Motor neuron (in vitro differentiated cells): ENCODE measurements at places on chromosomes 1 and 21. TPM values are rescaled to one million over a fixed set of nuclear protein-coding genes. Genes with fewer than 3 reads are reported as not detected.
A peak's percentile ranks its signal among the peaks of the same experiment; 100 is the strongest.

DNA sequence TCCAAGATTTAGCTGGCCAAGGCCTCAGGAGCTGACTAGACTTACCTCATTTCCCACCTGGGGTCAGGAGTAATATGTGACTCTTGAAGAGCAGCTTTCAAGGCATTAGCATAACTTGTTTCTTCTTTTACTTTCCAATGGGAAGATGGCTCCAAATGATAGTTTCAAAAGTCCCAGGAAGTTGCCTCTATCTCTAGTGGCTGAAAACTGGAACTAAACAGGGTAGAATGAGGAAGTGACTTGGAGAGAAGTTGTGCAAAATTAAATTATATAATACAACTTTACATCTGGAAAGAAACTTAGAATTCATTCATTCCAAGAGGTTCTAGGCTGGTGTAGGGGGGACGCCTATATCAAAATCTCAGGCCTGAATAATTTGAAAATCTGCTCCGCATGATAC lies 250.1 kb upstream of the FMN2 start:
- ATAC-seq = no peak

GRCh38 chr1:112402682-112403643 lies 6.9 kb downstream of the CTTNBP2NL start:
- ATAC-seq = no peak

DNA sequence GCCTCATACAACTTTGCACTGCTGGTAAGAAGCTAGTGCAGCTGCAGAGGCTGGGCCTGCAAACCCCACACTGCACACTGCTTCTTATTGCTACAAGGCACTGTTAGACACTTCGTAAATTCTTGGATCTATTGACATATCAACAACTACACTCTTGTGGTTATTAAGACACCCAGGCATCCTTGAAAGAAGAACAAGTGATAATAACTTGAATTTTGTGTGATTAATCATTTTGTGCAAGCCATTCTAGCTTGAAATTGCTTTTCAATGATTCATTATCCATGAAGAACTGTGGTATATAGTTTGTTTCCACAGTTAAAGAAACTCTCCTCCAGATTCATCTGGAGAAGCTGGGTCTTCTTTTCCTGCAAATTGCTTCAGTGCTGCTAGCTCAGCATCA lies 33.7 kb upstream of the IFI44L start:
- no peak for ATAC-seq

DNA sequence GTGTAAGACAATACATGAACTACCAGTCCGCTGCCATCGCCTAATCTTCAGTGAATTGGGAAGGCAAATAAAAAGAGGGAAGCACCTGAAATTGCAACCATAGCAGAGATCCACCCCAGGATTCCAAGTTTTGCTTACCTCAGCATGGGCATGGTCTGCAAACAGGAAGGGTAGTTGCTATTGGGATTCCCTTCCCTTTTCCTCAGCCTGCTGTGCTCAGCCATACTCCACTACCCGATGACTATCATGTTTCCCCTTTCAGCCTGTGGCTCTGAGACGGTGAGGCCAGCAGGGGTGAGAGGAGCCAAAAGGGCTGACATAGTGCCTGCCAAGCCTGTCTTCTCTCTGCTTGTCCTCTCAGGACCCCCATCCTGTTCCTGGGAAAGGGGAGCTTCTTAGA lies 64.2 kb downstream of the GPR137B start:
- peak; percentile 60 for ATAC-seq

DNA sequence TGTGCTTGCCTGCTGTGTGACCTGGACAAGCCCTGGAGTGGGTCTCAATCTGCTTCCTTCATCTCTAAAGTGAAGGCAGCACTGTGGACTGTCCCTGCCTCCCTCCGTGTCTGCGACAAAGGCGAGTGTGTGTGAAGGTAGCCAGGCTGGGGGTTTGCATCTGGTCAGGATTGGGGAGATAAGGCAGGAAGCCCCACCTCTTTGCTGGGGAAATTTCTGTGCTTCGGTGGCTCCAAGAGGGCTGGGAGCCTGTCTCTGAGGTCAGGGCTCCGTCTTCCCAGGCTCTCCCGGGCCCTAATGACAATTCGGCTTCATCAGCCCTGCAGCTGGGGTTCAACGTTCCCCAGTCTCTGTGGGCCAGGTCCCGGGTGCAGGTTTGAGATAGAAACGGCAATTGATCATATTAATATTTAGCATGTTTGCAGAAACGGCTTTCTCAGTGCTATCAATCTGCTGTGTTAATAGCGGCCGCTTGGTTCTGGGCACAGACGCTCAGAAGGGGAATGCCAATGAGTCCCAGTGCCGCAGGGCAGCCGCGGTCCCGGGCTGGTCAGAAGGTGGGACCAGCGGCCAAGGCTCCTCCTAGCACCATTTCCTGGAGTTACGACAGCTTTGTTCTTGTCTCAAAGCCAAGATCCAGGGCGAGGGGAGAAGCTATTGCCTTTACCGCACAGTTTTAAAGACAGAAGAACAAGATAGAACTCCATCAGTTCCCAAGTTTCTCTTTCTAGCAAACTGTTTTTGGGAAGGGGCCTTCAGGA lies 105.7 kb downstream of the PRDM16 start:
- no peak for ATAC-seq

- ATAC-seq = no peak
These were observed 23.1 kb upstream of the FMOD start for GRCh38 chr1:203373991-203374390.

GRCh38 chr21:26067836-26068594 lies 102.6 kb downstream of the APP start:
- ATAC-seq = peak; percentile 72

GRCh38 chr1:183470961-183471742 lies 1.1 kb upstream of the SMG7 start:
- peak; percentile 70 for ATAC-seq

DNA sequence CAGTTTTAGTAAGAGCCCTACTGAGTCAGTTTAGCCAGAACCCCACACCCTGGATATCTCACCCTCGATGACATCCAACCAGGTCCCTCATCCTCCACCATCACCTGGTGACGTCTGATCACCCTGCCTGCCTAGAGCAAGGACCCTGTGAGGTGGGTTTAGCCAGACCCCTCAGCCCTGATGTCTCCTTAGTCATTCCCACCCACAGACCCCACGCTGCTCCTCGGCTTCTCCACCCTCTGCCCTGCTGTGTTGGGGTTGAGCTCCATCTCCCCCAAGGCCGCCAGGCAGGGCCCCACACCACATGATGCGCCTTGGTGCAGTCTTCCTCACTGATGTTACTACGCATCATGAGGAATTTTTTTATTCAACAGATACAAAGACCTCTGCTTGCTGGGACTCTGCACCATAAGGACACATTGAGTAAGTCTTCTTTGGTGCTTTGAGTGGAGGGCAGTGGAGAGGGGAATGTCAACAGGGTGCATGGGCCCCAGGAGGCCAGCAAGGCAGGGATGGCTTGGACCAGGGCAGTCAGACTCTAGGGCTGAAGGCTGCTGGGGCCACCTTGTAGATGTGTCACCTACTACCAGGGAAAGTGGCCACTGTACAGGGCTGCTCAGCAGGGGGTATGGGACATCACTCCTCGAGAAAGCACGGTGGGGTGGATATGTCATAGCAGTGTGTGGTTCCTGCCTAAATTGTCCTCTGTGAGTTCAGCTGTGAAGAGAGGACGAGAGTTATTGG lies 1.7 kb upstream of the IBA57 start:
- no peak for ATAC-seq

GRCh38 chr1:8905582-8906191 lies 27.2 kb upstream of the ENO1 start:
- no peak for ATAC-seq

GRCh38 chr1:43031316-43032203 lies 72.9 kb upstream of the SLC2A1 start:
- no peak for ATAC-seq

- ATAC-seq = peak; percentile 83
These were observed 6.5 kb upstream of the GLRX2 start for GRCh38 chr1:193111641-193112090.

DNA sequence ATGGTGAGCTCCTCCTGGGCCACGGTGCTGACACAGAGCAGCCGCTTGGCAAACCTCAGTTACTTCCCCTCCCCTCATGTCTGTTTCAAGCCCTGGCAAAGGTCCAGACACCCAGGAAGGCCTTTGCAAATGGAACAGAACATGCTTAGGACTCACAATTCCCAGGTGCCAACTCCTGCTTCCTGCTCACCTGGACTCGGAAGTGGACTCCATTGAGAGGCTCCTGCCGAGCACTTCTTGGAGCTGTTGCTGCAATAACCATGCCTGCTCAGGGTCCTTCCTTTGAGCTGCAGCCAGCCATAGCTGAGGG lies 10.7 kb downstream of the DCST2 start:
- ATAC-seq = no peak

DNA sequence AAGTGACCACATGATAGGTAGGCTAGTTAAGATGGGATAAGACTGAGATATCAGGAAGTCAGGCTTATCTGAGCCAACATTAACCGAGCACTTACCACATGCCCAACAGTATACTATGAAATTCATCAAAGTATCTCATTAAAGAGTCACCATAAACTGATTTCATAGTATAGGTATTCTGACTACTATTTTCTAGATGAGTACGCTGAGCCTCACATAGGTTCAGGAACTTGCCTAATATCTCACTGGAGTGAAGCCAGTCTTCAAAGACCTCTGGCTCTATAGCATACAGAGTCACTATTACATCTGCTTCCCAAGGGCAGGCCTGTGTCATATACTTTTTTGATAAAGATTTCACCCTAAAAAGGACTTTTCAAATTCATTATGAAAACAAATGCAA lies 115.6 kb upstream of the NGF start:
- ATAC-seq = no peak

- ATAC-seq = no peak
These were observed 22.4 kb downstream of the CASQ2 start for GRCh38 chr1:115746021-115746690.

DNA sequence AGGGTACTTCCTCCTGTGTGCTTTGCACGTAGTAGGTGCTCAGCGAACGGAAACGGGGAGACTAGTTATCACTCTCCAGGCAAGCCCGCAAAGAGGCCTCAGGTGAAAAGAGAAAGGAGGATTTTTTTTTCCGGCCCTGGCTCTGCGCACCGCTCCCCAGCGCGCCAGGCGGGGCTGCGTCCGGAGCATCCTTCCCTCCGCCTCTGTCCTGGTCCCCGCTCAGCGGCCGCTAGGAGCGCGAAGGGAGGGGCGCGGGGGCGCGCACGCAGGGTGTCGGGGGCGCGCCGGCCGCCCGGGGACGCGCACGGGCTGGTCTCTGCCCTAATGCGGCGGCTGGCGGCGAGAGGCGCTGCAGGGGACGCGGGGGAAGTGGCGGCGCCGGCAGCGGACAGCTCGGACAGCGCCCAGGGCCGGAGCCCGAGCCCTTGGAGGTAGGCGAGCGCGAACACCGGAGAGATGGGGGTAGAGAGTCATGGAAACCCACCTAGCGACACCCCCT lies 42.3 kb upstream of the NFASC start:
- ATAC-seq = peak; percentile 86

GRCh38 chr1:163528710-163529348 lies 207.1 kb downstream of the NUF2 start:
- peak; percentile 46 for ATAC-seq

- no peak for ATAC-seq
These were observed 8.1 kb upstream of the COA7 start for GRCh38 chr1:52706136-52706670.

GRCh38 chr1:87968197-87968955 lies 639.7 kb downstream of the LMO4 start:
- ATAC-seq = peak; percentile 68

DNA sequence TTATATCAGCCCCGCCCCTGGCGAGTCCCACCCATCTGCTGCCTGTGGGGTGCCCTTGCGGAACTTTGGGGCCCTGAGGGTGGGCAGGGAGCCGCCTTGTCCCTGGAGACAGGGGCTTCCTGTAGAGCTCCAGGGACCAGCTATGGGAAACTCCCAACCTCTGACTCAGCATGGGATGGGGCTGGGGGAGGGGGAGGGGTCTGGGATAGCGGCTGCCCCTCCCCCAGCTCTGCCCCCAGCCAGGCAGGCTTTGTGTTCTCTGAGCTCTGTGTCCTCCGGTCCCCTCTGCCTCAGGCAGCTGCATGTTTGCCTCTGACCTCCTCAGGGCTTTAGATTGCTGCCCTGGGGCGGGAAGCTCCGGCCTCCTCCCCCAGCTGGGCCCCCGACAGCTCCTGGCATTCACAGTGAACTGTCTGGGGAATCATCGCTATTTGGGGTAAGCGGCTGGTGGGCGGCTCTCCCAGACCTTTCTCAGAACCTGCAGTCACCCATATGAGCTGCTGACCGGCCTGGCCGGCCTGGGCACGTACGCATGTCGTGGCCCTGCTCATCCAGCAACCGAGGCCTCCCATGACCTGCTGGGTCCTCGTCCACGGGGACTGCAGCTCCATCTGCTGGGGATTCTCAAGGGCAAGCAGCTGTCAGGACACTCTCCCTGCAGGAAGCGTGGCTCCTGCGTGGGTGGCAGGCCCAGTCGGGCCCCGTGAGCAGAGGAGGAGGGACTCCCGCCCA lies 17.1 kb downstream of the ARHGEF16 start:
- ATAC-seq = peak; percentile 85

DCST2 gene
- total RNA-seq = 2.2 and 2.8 TPM in 2 replicates

EFHD2 gene
- total RNA-seq = 13.7 and 15.2 TPM in 2 replicates

SV2A gene
- total RNA-seq = 90.1 and 93.4 TPM in 2 replicates

INSRR gene
- 0.11 and 0.13 TPM in 2 replicates for total RNA-seq

GSTM5 gene
- 0.67 and 2.6 TPM in 2 replicates for total RNA-seq
